Stimulated activated CD8-positive, alpha-beta memory T cell treated with anti-CD3 and anti-CD28 coated beads, Interleukin-7, amount 100 ng/mL, for 1 hour (primary cell): ENCODE measurements at places on chromosomes 5 and 9.

DNA sequence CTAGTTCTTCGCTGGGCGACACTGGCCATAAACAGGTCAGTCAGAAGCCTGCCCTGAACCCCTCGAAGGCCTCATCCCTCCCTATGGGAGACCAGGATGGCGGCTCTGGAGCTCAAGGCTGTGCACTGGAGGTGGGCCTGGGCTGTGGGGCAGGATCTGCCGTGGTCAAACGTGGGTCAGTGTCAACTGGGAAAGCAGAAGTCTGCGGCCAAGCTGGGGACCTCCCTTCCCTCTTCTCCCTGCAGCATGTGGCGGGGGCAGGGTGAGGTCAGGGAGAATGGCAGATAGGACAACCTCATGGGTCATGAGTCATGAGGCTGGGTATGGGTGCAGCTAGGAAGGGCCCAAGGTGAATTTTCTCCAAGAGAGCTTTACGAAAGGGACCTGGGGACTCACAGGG lies 132.9 kb downstream of the RXRA start:
- DNase-seq, result no peak

DNA sequence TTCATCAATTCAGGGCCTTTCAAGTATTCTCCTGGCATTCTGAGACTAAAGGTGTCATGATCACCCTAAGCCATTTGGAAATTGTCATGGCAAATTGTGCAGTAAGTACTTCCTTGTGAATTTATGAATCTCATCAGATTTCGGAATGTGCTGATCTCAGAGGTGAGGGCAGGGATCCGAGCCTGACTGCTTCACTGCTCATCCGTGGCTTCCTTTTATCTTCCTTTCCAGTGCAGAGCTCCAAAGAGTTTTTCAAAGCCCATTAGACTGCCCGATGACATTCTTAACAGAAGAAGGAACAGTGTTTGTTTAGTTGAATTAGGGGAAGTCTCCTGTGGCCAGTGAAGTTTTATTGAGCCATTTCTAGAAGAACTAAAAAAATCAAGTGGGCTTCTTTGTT lies 182.8 kb upstream of the GDNF start:
- no peak for DNase-seq

- no peak for DNase-seq
Measured at GRCh38 chr5:149490599-149491485, 60.4 kb downstream of the CSNK1A1 start.

DNA sequence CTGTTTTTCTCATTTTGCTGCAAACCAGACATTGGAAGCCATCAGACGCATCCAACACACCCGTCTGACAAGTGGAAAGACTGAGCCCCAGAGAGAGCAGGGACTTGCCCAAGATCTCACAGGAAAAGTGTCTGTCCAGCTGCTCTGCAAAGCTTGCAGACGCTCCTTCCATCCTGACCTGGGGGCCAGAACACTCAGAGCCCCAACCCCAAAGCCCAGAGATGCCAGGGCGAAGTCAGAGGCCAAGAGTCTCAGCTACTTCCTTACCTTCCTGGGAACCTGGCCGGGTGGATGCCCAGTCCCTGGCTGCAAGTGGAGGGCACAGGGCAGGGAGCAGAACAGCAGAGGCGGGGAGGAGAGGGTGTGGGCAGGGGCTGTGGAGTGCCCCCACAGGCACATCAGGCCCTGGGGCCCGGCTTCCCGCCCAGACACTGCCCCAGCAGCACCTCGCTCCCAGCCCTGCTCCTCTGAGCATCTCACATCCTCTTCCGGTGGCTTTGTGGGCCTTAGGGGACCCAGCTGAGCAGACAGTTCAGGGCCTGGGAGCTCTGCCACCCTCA lies 9.7 kb upstream of the RALGDS start:
- DNase-seq, result no peak

- no peak for DNase-seq
Measured at GRCh38 chr5:54837981-54838380, 147.4 kb downstream of the ESM1 start.

DNA sequence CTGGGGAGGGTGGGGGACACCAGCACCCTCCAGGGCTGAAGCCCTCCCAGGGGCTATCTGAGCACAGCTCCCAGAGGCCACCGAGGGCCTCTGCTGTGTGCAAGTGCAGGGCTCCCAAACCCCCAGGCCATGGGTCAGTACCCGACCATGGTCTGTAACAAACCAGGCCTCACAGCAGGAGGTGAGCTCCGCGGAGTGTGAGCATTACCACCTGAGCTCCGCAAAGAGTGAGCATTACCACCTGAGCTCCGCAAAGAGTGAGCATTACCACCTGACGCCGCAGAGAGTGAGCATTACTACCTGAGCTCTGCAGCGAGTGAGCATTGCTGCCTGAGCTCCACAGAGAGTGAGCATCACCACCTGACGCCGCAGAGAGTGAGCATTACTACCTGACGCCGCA lies 152.9 kb upstream of the IRX2 start:
- no peak for DNase-seq

DNA sequence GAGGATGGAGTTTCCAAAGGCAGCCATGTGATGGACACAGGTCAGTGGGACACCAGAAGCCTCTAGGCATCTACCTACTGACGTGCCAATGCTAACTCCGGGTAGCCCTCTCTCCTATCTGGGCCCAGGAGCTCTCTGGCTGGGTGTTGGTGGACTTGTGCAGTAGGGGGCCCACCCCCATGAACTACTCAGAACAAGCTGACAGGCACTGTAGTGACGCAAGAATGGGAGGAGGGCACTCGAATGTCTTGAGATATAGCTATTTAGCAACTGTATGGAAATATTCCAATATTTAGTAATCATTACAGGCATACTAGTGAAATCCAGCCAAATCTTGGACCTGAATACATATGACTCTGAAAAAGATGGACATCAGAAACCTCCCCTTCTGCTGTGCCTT lies 5.7 kb upstream of the DOCK2 start:
- no peak for DNase-seq
